ENCODE measurements at places on chromosomes 11 and 22. TPM values are rescaled to one million over a fixed set of nuclear protein-coding genes. Genes with fewer than 3 reads are reported as not detected.

GRCh38 chr11:126083829-126084607 is 21.4 kb upstream of the CDON start:
- no peak for DNase-seq

Gene OR8G5
- total RNA-seq = not detected

GRCh38 chr22:22085702-22086500 is 103.3 kb upstream of the TOP3B start:
- peak; percentile 72 for DNase-seq

GRCh38 chr11:19867064-19867463 is 154.4 kb downstream of the NAV2 start:
- DNase-seq = no peak

DNA sequence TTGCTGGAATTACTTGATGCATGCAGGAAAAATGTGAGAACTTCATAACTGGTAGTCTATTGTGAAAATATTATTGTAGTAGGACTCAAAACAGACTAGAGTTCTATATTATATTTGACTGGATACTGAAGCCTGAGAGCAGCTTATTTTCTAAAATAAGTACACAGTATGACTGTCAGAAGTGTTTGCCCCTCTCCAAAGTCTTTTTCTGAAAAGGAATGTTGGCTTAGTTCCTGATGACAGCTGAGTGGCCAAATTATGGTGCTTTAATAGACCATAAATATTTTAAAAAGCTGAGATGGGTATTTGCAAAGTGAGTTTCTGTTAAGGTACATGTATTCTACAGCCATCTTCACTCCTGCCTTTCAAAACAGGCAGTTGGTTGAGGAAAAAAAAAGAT is 13.1 kb downstream of the ZBED5 start:
- DNase-seq = no peak

Gene ST14
- total RNA-seq = not detected

DNA sequence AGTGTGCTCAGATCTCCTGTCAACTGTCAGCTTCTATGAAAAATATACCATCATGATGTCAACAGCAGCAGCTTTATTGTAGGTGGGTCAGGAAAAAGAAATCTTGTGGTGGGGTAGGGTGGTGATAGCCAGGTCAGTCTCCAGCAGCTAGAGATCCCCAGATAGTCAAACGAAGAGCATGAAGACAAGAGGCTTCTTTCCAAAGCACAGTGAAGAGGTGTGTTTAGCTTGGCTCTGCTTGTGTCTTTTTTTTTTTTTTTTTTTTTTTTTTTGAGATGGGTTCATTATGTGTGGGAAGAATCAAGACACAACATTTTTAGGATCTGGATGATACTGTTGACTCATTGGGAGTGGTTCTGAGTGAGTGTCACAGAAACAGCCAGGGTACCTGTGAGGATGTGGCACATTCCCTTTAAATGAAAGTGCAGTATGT is 1075.5 kb downstream of the NTM start:
- DNase-seq = no peak

DNA sequence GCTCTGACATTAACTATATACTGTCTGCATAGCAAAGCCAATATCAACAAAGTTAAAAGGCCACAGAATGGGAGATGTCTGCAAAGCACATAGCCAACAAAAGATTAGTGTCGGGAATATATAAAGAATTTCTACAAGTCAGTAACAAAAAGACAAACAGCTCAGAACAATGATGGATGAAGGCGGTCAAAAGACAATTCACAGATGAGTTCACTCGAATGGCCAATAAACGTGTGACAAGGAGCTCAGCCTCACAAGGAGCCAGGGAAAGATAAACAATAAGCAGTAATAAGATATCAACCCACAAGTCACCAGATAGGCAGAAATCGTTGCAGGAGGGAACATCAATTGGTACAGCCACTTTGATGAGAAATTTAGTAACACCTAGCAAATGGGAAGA is 106.0 kb upstream of the ISX start:
- DNase-seq = no peak

DNA sequence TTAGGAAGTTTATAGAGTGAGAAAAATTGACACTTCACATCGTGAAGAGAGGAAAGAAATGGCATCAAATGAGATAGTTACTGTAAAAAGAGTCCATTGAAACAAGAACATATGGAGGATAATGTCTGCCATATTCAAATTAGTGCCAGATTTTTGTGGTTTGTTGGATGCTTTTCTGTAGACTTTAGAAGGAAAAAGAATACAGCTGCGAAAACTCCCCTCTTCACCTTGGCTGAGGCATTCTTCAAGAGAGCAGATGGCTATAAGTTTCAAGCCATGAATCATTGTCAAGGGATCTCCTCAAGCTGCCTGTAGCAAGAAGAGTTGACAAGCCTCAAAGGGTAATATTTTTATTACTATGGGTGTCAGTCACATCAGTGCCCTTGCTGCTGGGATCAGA is 507.4 kb upstream of the RAG2 start:
- DNase-seq = no peak

- no peak for DNase-seq
These were observed 52.9 kb upstream of the FBXO3 start for GRCh38 chr11:33827206-33827605.

DNA sequence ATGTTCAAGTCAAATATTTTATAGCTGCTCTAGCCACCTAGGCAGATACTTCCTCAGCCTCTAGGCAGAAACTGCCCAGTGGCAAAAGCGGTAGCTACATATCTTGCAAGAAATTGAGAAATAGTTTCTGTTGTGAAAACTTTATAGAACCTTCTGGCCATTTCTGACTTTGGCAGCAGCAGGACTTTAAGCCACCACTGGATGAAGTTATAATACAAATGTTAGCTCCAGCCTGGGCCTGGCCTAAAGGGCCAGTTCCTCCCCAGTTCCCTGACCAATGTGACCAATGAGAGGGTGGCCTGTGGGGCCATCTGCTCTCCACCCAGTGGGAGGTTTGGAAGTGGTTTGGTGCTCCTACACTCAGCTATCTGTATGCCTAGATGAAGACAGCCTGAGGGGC is 254.0 kb upstream of the NARS2 start:
- DNase-seq = no peak

Gene CASP12
- total RNA-seq = not detected

DNA sequence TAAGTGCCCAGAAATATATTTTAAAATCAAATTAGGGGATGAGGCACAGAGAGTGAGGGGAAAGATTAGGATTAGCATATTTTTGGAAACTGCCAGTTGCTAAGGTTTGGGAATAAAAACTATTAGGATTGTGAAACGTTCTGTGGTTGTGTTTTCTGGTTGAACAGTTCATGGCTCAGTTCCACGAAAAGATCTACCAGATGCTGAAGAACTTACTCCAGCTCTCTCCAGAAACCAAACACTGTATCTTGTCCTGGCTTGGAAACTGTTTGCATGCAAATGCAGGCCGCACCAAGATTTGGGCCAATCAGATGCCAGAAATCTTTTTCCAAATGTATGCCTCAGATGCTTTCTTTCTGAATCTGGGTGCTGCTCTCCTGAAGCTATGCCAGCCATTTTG is 15.3 kb downstream of the UBE4A start:
- DNase-seq = no peak

DNA sequence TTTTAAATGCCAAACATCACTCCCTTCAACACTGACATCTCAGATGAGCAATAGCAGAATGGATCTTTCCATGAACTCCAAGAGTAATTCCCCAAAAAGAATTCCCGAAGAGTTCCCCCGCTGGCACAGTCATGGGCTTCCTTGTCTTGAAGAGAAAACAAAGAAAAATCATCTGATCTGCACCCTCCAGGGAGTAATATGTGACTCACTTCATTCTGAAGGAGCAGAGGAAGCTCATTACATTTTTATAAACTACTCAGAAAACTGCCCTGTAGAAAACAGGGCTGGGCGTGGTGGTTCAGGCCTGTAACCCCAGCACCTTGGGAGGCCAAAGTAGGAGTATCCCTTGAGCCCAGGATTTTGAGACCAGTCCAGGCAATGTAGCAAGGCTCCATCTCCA is 35.7 kb downstream of the CELSR1 start:
- peak; percentile 76 for DNase-seq

GRCh38 chr11:11211186-11211585 is 141.9 kb downstream of the CSNK2A3 start:
- DNase-seq = no peak

Gene SAC3D1
- total RNA-seq = 2.9 TPM

- no peak for DNase-seq
These were observed 3.0 kb downstream of the CNIH2 start for GRCh38 chr11:66281001-66281400.

Gene GAB4
- total RNA-seq = not detected

DNA sequence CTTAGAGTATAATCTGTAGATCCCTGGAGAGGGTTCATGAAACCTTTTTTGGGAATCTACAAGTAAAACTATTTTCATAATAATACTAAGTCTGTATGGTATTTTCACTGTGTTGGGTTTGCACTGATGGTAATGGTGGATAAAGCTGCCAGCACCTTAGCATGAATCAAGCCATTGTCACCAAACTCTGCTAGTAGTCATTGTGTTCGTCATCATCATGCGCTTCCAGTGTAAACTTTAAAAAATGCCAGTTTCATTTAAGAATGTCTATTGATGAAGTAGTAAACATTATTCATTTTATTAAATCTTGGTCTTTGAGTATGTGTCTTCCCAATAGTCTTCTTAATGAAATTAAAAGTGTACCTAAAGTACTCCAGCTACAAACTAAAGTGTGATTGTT is 15.0 kb downstream of the ALKBH3 start:
- no peak for DNase-seq

DNA sequence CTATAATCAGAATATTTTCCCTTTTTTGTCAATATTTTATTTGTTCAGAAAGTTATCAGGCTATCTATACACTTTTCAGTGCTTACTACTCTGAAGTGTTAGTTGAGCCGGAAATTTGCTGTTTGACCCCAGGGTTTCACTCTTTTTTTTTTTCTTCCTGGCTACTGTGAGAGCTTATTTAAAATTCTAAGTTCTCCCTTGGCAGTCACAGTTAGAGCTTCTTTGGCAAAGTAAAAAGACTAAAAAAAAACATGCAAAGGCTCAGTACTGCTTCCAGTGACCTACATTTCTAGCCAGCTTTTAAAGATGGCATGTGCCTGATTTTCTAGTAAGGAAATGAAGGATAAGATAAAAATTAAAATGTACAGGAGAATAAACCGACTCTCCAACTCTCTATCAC is 48.4 kb downstream of the ELP4 start:
- peak; percentile 3 for DNase-seq

All from IMR-90 (cell line).